ENCODE measurements at places on chromosomes 11 and 22.

DNA sequence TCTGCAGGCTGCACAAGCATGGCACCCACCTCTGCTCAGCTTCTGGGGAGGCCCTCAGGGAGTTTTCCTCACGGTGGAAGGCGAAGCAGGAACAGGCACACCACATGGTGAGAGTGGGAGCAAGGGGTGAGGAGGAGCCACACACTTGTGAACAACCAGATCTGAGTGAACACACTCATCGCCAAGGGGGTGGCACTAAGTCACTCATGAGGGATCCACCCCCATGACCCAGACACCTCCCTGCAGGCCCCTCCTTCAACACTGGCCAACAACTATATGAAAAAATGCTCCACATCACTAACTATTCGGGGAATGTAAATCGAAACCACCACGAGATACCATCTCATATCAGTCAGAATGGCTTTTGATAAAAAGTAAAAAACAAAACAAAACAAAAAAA, 722 bp upstream of the KRTAP5-2 start:
- H3K36me3 ChIP-seq = no peaks in the 10 kb centered on the region
- no peak overlapping the region for H3K27ac ChIP-seq
- H3K4me1 ChIP-seq = peaks cover 8% of the 10 kb centered on the region
- H3K4me3 ChIP-seq = no peak overlapping the region

DNA sequence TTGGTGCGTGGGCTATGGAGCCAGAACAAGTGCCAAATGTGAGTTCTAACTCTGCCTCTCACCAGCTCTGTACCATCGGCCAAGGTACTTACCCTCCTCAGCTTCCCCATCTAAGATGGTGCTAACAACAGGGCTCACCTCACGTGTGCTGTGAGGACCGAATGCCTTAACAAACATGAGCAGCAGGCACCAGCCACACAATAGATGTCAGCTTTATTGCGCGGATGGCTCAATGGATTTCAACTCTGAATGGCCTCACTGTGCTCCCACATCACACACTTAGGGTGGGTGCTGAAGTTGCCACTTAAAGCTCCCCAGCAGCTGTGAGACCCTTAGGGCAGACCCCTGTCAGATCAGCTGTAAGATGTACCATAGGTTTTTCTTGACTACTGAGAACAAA, 24.1 kb downstream of the RELT start:
- H3K27ac ChIP-seq = peak overlapping the region; percentile 54
- peaks cover 37% of the 10 kb centered on the region for H3K36me3 ChIP-seq
- no peaks in the 10 kb centered on the region for H3K27me3 ChIP-seq
- no peak overlapping the region for H3K4me3 ChIP-seq

- peaks cover 16% of the 10 kb centered on the region for H3K4me1 ChIP-seq
- peak overlapping the region; percentile 4 for H3K4me3 ChIP-seq
- H3K36me3 ChIP-seq = no peaks in the 10 kb centered on the region
- H3K27ac ChIP-seq = no peak overlapping the region
- peaks cover 50% of the 10 kb centered on the region for H3K27me3 ChIP-seq
- no peak for DNase-seq
Observed at GRCh38 chr11:134584706-134585445, 172.8 kb upstream of the B3GAT1 start.

DNA sequence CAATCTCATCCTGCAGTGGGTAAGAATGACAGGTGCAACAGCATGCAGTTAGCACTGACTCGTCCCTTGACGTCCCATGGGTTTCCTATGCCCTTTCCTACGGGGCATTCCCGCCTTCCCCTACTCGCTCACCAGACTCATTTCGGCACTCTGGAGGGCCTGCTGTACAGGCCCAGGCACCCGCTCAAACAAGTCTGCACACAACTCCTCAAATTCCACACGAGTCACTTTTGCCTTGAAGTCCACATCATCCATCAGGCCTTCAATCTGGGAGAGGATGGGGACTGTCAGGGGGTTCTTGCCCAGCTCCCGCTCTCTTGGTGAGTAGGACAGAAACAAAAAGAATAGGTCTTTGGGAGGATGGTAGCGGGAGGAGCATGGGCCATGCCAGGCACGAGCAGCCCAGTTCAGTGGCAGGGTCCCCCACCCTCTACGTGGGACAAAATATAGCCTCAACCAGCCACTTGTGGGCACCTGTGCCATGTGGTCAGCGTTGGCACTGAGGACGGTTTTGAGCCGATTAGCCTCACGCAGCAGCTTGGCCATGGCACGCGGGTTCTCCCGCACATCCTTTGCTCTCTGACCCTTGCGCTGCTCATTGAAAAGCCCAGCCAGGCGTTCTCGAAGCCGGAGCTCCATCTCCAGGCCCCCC, 4.7 kb downstream of the HYOU1 start:
- no peak overlapping the region for H3K4me3 ChIP-seq
- peaks cover 58% of the 10 kb centered on the region for H3K36me3 ChIP-seq
- peaks cover 49% of the 10 kb centered on the region for H3K4me1 ChIP-seq

GRCh38 chr11:126172596-126173038, 38.8 kb downstream of the RPUSD4 start:
- no peak for DNase-seq
- H3K4me1 ChIP-seq = no peaks in the 10 kb centered on the region
- H3K27ac ChIP-seq = no peak overlapping the region
- peaks cover 56% of the 10 kb centered on the region for H3K27me3 ChIP-seq
- H3K36me3 ChIP-seq = peaks cover 2% of the 10 kb centered on the region

GRCh38 chr11:57497303-57498247, 17.9 kb downstream of the SLC43A1 start:
- H3K27ac ChIP-seq = no peak overlapping the region
- peaks cover 2% of the 10 kb centered on the region for H3K36me3 ChIP-seq
- no peaks in the 10 kb centered on the region for H3K27me3 ChIP-seq
- no peak overlapping the region for H3K4me3 ChIP-seq
- H3K4me1 ChIP-seq = no peaks in the 10 kb centered on the region

- H3K36me3 ChIP-seq = peaks cover 86% of the 10 kb centered on the region
- H3K27ac ChIP-seq = peak overlapping the region; percentile 88
- peaks cover 81% of the 10 kb centered on the region for H3K4me1 ChIP-seq
- no peaks in the 10 kb centered on the region for H3K27me3 ChIP-seq
- DNase-seq = no peak
Observed at GRCh38 chr22:36339171-36340065, 48.3 kb downstream of the MYH9 start.

DNA sequence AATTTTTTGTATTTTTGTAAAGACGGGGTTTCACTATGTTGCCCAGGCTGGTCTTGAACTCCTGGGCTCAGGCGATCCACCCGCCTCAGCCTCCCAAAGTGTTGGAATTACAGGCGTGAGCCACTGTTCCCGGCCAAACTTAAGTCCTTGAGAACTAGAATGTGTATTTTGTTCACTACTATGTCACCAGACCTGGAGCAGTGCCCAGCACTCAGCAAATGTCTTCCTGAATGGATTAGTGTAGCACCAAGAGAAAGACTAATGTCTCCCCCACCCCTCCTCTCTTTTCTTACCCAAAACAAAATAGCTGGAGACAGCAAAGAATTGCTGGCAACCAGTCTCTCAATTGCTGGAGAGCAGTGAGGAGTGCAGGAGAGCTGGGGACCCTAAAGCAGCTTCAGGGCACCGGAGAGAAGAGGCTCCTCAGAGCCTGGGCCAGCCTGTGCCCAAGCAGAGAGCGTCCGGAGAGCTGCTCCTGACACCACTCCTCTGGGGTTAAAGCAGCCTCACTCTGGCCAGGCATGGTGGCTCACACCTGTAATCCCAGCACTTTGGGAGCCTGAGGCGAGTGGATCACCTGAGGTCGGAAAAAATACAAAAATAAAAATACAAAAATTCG, 14.9 kb downstream of the SLC25A18 start:
- no peaks in the 10 kb centered on the region for H3K4me1 ChIP-seq
- H3K27me3 ChIP-seq = peaks cover 19% of the 10 kb centered on the region
- no peaks in the 10 kb centered on the region for H3K36me3 ChIP-seq
- H3K4me3 ChIP-seq = no peak overlapping the region
- DNase-seq = no peak
- H3K27ac ChIP-seq = no peak overlapping the region

DNA sequence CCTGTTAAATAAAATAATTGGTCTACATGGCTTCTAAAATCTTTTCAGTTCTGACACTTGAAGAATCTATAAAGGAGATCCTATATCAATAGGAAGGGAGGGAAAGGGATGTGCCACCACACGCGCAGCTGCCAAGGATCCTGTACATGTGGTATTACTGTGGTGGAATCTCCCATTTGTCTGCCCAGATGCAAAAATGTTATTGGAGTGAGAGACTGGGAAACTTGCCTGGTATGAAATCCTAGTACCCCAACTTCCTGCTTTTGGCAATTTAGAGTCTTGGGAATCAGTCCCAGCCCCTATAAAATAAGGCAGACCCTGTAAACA, 81.9 kb upstream of the PICALM start:
- H3K4me1 ChIP-seq = peaks cover 33% of the 10 kb centered on the region
- H3K27ac ChIP-seq = peak overlapping the region; percentile 39
- no peaks in the 10 kb centered on the region for H3K27me3 ChIP-seq
- peaks cover 2% of the 10 kb centered on the region for H3K36me3 ChIP-seq
- H3K4me3 ChIP-seq = no peak overlapping the region

DNA sequence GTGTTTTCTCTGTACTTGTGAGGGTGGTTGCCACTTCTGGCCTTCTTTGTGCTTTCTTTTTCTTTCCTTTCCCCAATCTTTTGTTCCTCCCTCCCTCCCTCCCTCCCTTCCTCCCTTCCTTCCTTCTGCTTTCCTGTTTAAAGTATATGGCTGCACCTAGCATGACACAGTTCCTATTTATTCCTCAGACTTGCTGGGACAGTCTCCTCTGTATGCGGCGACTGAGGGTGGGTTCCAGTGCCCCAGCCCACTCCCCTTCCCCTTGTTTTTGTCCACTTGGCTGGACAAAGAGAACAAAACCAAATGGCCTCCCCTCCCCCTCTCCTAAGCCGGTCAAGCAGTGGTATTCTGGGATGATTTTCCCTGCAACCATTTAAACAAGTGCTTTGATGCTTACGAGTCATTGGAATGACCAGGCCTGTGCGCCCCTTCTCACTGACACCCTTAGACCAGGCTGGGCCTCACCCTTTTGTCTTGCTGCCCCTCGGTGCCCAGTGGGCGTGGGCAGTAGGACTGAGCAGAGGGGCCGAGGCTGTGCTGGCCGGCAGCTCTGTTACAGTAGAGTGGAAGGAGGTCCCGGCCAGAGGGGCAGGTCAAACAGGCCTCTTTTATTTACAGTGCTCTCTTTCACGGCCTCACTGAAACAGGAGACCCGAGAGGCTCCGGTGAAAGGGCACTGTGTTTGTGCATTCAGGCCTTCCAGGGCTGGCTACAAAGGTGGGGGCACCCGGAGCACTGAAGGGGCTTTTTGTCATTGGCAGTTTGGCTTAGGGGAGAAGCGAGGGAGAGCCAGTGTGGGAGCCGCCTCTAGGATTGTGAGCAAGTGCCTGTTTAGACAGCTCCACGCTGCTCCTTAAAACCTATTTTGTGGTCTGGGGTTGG, 32.2 kb downstream of the ZBTB16 start:
- H3K27ac ChIP-seq = no peak overlapping the region
- H3K4me1 ChIP-seq = peaks cover 19% of the 10 kb centered on the region
- DNase-seq = no peak
- no peaks in the 10 kb centered on the region for H3K36me3 ChIP-seq
- no peaks in the 10 kb centered on the region for H3K27me3 ChIP-seq

DNA sequence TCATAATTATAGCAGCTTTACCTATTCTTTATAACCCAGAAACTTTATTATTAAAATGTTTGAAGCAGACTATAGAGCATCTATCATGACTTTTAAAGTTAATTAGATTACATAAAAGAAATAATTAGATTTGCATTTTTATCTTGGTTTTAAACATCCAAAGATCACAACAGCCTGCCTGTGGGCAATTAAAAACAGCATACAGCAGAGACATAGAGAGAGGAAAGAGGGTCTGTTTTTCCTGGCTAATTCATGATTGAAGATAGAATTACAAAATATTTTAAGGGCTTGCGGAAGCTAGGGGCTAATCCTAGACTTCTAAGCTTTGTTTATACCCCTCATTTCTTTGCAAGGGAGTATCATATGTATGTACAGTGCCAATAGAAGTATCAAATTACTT, 178.1 kb downstream of the SOX6 start:
- no peaks in the 10 kb centered on the region for H3K27me3 ChIP-seq
- no peak overlapping the region for H3K4me3 ChIP-seq
- H3K27ac ChIP-seq = no peak overlapping the region
- DNase-seq = no peak
- no peaks in the 10 kb centered on the region for H3K4me1 ChIP-seq
- H3K36me3 ChIP-seq = no peaks in the 10 kb centered on the region

GRCh38 chr11:19947537-19948114, 212.6 kb downstream of the DBX1 start:
- H3K27me3 ChIP-seq = peaks cover 27% of the 10 kb centered on the region
- no peak overlapping the region for H3K4me3 ChIP-seq
- H3K36me3 ChIP-seq = no peaks in the 10 kb centered on the region
- peaks cover 6% of the 10 kb centered on the region for H3K4me1 ChIP-seq
- H3K27ac ChIP-seq = no peak overlapping the region

DNA sequence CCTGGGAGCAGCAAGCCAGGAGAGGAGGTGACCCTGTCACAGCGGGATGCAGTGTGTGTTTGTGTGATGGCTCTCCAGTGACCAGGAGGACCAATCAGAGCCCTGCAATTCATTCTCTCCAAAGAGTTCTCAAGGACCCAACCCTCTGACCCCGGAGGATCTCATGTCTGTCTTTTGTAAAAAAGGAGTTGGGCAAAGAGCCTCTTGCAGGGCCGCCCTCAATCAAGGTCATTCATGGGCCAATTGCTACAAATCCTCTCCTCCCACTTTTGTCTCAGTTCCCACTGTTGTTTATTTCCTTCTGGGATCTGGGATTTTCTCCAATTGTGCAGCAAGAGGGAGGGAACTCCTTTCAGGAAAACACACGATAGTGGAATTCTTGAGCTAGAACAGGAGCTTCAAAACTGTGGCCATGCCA, 4.0 kb downstream of the TECTA start:
- H3K4me1 ChIP-seq = no peaks in the 10 kb centered on the region
- no peaks in the 10 kb centered on the region for H3K36me3 ChIP-seq
- DNase-seq = no peak

DNA sequence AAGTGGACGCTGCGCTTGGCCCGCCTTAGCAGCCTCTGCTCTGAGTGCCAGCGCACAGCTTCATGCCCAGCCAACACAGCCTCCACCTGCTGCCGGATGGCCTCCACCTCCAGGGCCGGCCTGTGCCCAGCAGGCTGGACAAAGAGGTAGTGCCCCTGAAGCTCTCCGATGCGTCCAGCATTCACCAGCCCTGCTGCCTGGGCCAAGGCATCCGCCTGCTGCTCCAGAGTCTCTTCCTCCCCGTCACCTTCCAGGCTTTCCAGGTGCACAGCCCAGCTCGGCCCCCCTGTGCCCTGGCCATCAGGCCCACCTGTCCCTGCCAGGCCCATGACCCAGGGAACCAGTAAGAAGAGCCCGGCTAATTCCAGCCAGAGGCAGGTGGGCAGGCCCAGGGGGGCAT, 2.5 kb downstream of the PCSK7 start:
- H3K27me3 ChIP-seq = no peaks in the 10 kb centered on the region
- peaks cover 62% of the 10 kb centered on the region for H3K36me3 ChIP-seq
- peak overlapping the region; percentile 99 for H3K4me3 ChIP-seq
- DNase-seq = no peak
- H3K27ac ChIP-seq = peak overlapping the region; percentile 99
- peaks cover 72% of the 10 kb centered on the region for H3K4me1 ChIP-seq

GRCh38 chr11:9099617-9100016, 8.2 kb upstream of the SCUBE2 start:
- no peak for DNase-seq
- H3K4me1 ChIP-seq = no peaks in the 10 kb centered on the region
- H3K27ac ChIP-seq = no peak overlapping the region
- peaks cover 46% of the 10 kb centered on the region for H3K27me3 ChIP-seq
- H3K4me3 ChIP-seq = no peak overlapping the region
